ENCODE measurements at places on chromosomes 4 and X. TPM values are rescaled to one million over a fixed set of nuclear protein-coding genes. Genes with fewer than 3 reads are reported as not detected.

ZDHHC9 gene
- 27.8 TPM for polyA plus RNA-seq

CPZ gene
- polyA plus RNA-seq: 8.6 TPM

NDP gene
- 3.7 TPM for polyA plus RNA-seq

GYG2 gene
- polyA plus RNA-seq: 2.9 TPM

SOX3 gene
- 0.10 TPM for polyA plus RNA-seq

ASMT gene
- polyA plus RNA-seq: not detected

ZNF718 gene
- 8.2 TPM for polyA plus RNA-seq

SSX2B gene
- not detected for polyA plus RNA-seq

SLC9B2 gene
- 11.8 TPM for polyA plus RNA-seq

STBD1 gene
- 58.9 TPM for polyA plus RNA-seq

APLN gene
- 6.9 TPM for polyA plus RNA-seq

SLC26A1 gene
- 5.2 TPM for polyA plus RNA-seq

DUX4 gene
- 1.2 TPM for polyA plus RNA-seq

KCNE5 gene
- polyA plus RNA-seq: 61.0 TPM

SULT1E1 gene
- 23.6 TPM for polyA plus RNA-seq

UCP1 gene
- polyA plus RNA-seq: not detected

PASD1 gene
- polyA plus RNA-seq: 0.08 TPM

USP26 gene
- polyA plus RNA-seq: not detected

GRCh38 chrX:130171446-130172126 lies at the start of gene RAB33A:
Gene RAB33A, plus strand, starts transcription at chrX:130171962. Its CDS starts 101 bp downstream, at chrX:130172063.
- DNase-seq: no peak

- DNase-seq: no peak
Observed at GRCh38 chr4:82124932-82125786, 248.6 kb downstream of the HNRNPD start.

GRCh38 chr4:125573368-125573767 lies 258.6 kb downstream of the FAT4 start:
- DNase-seq: no peak

- no peak for DNase-seq
Observed at GRCh38 chr4:72374159-72374558, 194.9 kb downstream of the ADAMTS3 start.

DNA sequence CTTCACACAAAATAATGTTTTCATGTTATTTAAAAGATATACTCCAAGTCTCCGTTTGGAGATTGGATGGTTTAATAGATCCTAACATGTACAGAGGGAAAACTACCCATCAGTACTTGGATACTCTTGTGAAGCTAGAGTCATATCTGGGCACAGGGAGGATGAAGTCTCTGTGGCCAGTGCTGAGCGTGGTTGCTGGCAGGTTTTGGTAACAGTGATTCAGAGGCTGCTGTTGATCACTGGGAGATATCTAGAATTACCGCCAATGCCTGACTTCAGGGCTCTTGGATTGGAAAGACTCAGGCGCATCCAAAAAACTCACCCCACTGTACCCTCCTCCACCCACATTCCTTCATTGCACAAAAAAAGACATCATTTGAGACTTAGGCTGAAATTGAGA lies 107.2 kb upstream of the PGRMC2 start:
- no peak for DNase-seq

DNA sequence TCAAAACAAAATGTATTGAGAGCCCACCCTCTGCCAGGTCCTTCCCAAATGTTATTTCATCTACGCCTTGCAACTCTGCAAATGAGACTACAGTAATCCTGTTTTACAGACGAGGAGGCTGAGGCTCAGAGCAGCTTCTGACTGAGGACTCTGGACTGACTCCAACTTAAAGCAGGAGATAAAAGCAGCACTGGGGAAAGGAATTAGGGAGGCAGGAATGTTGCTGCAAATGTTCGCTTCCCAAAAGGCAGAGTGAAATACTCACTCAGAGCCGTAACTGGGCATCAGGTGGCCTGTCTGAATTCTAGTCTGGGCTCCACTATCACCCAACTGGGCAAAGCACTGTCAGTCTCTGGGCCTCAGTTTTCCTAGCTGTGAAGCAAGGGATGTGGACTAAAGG lies 94.7 kb upstream of the SRD5A3 start:
- no peak for DNase-seq

- no peak for DNase-seq
Observed at GRCh38 chr4:52618795-52619590, 40.1 kb downstream of the USP46 start.

DNA sequence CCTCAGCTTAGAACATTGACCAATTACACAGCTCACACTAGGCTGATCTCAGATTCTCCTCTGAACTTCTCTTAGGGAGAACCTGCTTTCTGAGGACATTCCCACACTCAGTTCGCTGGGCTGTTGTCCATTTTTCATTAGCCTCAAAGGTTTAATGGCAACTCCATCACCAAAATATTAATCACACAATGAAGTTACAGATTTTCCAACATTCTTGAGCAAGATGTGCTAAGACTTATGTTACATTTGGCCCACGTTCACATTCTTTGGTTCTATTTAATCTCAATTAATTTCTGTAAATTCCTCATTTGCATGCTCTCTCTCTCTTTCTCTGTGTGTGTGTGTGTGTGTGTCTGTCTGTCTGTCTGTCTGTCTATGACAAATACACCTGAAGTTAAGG lies 82.3 kb upstream of the EDNRA start:
- no peak for DNase-seq

GRCh38 chrX:108640817-108641216 lies 95.5 kb downstream of the IRS4 start:
- DNase-seq: no peak

DNA sequence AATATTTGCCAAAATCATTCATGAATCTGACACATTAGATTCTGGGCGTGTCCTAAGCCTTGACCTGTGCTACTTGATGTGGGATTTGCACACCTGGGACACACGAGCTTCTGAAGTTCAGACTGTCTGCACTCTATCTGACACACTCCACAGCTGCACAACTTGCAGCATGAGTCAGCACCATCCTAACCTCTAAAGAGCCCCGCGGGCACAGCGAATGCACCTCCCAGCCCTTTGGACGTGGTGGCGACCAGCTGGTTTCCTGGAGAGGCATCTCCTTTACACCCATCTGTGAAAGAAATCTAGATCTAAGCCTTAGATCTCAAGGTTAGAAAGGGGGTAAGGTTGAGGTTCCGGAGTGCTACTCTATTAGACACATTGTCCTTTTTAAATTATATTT lies 69.2 kb downstream of the SORBS2 start:
- no peak for DNase-seq

- no peak for DNase-seq
Observed at GRCh38 chrX:153824348-153824747, 6.0 kb downstream of the PDZD4 start.

DNA sequence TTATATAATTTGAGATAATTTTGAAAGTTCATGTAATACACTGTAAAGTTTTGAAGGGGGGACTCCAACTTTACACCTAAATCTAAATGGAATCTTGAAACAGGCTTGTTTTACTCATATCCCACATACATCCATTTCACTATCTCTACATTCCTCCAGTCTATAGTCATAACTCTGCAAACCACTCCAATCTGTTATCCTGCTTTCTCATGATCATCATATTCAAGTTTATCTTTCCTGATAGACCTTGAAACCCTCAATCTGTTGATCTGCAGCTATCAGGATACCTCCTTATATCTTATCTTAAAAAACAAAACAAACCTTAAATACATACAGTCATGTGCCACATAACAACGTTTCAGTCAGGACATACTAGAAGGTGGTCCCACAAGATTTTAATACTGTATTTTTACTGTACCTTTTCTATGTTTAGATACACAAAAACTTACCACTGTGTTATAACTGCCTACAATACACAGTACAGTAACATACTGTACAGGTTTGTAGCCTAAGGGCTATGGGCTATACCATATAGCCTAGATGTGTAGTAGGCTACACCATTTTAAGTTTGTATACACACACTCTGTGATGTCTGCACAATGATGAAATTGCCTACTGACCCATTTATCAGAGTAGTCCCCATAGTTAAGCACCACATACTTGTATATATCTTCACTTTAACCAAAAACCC lies 14.0 kb downstream of the CHIC2 start:
- DNase-seq: no peak

DNA sequence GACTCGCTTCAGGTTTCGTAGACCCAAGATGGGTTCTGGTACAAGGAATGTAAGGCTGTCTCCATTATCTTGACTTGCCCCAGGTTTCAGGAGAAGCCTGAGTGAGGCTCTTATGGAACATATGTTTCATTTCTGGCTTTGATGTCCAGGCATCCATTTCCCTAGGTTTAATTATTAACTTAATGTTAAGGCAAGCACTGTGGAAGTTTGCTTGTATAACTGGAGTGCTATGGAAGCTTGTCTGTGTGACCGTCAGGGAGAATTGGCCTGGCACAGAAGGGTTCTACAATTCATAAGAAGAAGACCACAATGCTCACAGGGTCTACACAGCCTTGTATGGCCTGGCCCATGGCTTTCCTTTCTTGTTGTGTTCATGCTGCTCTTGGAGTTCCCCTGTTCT lies 47.2 kb upstream of the PPP1R2C start:
- DNase-seq: no peak

DNA sequence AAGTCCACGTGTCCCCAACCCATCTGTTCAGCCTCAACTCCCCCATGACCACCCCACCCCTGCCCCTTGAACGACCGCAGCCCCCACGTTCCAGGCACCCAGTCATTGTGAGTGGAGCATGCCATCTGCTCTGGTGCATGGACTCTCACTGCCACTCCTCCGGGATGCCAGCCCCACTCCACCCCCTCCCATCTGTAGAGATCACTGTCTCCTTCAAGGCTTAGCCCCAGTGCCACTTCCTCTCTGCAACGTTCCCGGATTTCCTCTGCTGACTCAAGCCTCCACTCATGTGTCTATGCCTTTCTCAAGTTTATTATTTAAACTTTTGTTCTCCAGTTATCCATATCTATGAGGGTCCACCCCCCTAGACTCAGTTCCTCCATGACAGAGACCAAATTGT lies 54.0 kb downstream of the MAML3 start:
- no peak for DNase-seq

GRCh38 chr4:65973186-65973585 lies 302.9 kb upstream of the EPHA5 start:
- DNase-seq: no peak

- DNase-seq: no peak
Observed at GRCh38 chr4:36692586-36692985, 411.2 kb downstream of the DTHD1 start.

- no peak for DNase-seq
Observed at GRCh38 chr4:74653331-74654229, 140.7 kb downstream of the BTC start.

GRCh38 chr4:3218824-3219760 lies 29.9 kb upstream of the MSANTD1 start:
- DNase-seq: no peak

DNA sequence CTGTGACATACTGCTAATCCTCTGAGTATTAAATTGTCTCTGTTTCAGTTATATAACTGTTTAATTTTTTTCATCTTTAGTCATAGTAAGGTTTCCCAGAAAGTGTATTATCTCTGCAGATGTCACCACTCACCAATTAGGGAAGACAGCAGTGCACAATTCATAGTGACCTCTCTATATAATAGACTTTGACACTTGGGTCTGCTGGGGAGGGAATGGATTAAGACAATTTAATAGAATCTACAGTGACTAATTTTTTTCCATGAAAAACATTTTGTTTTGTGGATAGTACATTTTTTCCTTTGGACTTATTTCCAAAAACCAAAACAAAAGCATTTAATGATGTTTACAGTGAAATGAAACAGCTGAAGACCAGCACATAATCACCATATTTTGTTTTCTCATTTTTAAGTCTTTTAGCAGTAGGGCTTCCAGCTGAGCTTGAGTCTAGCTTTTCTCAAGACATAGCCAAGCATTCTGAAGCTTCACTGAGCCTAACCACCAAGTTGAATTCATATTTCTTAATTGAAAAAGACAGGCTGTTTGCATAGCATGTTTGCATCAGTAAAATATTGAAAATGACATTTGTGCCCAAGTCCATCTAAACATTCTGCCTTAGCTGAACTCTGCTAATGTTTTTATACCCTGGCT lies 69.5 kb downstream of the PCDH19 start:
- DNase-seq: no peak

DNA sequence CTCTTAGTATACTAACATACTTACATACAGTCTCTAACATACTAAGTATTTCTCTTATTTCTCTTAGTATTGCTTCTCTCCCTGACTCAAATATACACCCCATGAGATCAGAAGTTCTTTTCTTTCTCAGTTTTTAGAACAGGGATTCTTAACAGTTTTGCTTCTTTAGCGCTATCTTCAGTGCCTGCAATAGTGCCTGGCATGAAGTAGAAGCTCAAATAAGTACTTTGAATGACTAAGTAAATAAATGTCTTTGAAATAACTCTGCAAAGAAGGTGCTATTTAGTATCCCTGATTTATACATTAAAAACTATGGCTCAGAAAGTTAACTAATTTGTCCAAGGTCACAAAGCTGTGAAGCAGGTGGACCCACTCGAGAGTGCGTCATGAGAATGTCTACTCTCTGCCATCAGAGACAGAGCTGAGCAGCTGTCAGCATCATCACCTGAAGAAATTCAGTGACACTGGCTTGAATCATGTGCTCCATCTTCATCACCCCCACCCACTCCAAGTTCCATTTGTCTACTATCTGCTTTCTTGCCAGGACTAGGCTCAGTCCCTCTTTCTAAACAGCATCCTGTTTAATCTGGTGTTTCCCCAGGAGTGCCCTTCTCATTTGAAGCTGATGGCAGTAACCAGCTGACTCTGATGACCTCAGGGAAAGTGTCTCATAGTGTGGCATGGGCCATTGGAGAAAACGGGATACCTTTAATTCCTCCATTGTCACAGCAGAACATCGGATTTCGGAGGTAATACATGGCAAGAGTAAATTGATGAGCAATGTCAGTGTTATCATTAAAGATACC lies 83.1 kb downstream of the CC2D2A start:
- DNase-seq: no peak

DNA sequence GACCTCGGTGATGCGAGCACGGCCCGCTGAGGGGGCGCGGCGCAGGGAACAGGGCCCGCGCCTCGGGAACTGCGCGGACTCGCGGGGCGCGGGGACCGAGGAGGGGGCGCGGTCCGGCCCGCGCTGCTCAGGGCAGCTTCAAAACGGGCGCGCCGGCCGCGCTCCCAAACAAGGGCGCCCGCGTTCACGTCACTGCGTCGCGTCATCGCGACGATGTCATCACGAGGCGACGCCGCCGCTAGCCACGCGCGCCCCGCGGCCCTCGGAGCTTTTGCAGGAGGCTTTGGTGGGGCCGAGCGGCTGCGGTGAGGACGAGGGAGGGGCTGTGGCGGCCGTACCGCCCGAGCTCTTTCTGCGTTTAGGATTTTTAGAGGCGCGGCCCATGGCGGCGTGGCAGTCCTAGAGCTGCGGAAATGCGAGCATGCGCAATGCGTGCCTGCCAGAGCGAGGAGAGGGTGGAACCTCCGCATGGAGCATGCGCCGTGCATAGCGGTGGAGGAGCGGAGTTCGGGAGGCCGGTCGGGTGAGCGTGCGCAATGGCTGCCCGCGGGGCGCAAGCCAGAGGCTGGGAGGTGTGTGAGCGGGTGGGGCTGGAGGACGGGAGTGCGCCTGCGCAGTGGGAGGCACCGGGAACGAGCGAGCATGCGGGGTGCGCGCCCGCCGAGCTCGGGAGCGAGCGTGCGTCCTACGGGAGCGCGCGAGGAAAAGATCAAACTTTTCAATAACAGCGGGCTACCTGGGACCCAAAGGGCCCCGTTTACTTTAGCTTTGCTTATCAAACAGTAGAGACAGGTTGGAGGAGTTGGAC lies at the start of gene PPP2R3B:
Gene PPP2R3B (minus strand): TSS at position 140 of the 808 bp plus-strand sequence. CDS start 216 bp downstream, outside the sequence.
- DNase-seq: peak; percentile 96

GRCh38 chr4:185566425-185566824 lies 31.1 kb upstream of the PDLIM3 start:
- DNase-seq: no peak
